Activated T-cell treated with anti-CD3 and anti-CD28 coated beads for 48 hours (primary cell): ENCODE measurements at places on chromosomes 6 and 20.

GRCh38 chr6:99522531-99522930 lies 7.3 kb upstream of the USP45 start:
- no peak for DNase-seq

- DNase-seq: no peak
Measured at GRCh38 chr6:43129434-43130194, 41.5 kb upstream of the SRF start.

DNA sequence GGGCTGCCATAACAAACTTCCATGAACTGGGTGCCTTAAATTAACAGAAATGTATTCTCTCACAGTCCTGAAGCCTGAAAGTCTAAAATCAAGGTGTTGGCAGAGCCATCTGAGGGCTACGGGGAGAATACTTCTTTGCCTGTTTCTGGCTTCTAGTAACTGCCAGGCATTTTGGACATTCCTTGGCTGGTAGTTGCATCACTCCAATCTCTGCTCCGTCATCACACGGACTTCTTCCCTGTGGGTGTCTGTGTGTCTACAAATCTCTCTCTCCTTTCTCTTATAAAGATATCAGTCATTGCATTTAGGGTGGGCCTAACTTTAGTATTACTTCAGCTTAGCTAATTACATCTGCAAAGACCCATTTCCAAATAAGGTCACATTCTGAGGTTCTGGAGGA lies 20.9 kb upstream of the PERP start:
- no peak for DNase-seq

DNA sequence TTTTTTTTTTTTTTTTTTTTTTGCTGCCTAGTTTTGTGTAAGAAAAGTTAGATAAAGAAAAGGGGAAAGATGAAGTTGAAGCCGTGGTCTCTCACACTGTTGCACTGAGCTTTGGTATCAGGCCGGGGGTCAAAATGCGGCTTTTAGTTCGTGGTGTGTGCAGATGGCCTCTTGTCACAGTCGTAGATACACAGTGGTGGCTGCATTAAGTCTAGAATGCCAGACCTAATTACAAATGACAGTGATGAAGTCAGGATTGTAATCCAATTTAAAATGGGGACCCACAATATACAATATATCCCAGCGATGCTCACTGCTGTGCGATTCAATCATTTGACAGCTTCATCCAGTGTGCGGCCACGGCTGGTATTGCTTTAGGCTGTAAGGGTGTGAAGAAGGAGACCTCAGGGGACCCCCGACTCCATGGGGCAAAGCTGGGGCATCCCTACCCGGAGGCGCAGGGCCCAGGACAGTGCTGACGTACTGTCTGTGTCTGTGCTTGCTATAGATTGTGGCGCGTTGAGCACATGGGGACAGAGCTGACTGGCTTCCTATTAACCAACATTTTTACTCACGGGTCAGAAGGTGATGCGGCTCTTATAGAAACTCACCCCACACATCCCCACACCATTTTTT lies 210.0 kb upstream of the SOX4 start:
- DNase-seq: no peak

DNA sequence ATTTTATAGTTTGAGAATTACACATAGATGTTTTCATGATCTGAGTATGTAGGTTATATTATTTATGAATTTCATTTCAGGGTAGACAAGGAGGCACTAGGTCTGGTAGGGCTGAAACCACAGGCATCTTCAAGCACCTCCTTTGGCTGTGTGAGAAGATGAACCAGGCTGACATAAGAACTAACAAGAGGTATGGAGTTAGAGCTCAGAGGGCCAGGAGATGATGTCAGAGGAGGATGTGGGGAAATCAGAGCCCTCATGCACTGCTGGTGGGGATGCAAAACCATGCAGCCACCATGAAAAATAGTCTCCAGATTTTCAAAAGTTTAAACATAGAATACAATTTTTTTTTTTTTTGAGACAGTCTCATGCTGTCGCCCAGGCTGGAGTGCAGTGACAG lies 13.6 kb upstream of the RIPOR3 start:
- DNase-seq: no peak
